ENCODE measurements at places on chromosomes 7 and 10. TPM values are rescaled to one million over a fixed set of nuclear protein-coding genes. Genes with fewer than 3 reads are reported as not detected.

Gene FLNC
- total RNA-seq: 5.1 TPM

Gene MACC1
- total RNA-seq: 8.6 TPM

Gene SPDYE9
- not detected for total RNA-seq

Gene MNX1
- total RNA-seq: not detected

Gene SCIN
- total RNA-seq: 3.5 TPM

Gene FBXL13
- total RNA-seq: 0.30 TPM

Gene KIF20B
- total RNA-seq: 5.4 TPM
